ENCODE measurements at places on chromosomes 1 and 21.
A peak's percentile ranks its signal among the peaks of the same experiment; 100 is the strongest.

- DNase-seq, result no peak
These were observed 166.6 kb upstream of the SGIP1 start for GRCh38 chr1:66367369-66367768.

GRCh38 chr1:203190949-203191348, 4.4 kb upstream of the CHI3L1 start:
- DNase-seq, result no peak

- no peak for DNase-seq
These were observed 256.8 kb upstream of the NFIA start for GRCh38 chr1:60825593-60825992.

DNA sequence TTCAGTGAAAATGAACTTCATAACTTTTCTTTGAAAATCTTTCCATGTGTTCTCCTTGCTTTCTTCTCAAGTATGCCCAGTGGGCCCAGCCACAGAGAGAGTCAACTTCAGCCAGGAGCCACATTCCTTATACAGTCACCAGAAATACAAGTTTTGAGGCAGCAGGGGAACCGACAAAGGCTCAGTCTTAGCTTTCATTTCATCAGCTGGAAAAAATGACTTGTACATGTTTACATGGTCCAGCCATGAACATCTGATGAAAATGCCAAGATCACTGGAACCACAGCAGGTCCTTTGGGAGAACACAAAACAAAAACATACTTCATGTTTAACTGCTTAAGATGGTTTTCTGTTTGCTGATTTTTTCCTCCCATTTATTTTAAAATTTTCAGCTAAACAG, 72.5 kb downstream of the SYDE2 start:
- DNase-seq, result no peak

GRCh38 chr1:247295274-247295684, 36.4 kb downstream of the ZNF496 start:
- no peak for DNase-seq

DNA sequence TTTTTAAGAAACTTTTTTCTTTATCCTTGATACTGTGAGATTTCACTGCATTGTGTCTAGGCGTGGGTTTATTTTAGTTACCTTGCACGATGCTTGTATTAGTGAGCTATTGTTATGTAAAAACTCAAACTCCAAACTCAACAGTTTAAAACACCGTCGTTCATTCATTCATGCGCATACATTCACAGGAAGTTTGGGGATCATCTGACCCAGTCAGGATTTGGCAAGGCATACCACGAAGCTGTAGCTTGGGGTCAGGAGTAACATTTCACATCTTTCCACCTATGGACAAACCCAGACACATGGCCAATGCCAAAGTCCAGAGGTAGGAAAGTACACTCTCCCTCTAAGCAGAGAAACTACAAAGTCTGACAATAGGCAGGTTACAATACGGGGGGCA, 324.6 kb upstream of the CHRM3 start:
- no peak for DNase-seq

DNA sequence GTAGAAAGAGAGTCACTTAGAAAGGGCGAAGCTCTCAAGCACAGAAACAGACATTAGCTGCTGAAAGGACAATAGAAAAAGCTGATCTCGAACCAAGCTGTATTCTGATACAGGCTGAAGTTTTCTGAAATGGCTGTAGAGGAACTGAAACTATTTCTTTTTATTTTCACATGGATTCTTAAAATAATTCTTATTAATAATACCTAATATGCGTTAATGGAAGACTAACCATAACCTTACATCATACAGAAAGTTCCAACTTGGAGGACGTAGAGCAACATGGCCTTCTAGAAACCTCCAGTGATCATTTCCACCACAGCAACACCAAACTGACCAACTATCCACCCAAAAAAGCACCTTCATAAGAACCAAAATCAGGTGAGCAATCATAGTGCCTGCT, 52.8 kb upstream of the ACADM start:
- no peak for DNase-seq

GRCh38 chr1:9278585-9279153, 14.0 kb upstream of the SPSB1 start:
- DNase-seq, result no peak

DNA sequence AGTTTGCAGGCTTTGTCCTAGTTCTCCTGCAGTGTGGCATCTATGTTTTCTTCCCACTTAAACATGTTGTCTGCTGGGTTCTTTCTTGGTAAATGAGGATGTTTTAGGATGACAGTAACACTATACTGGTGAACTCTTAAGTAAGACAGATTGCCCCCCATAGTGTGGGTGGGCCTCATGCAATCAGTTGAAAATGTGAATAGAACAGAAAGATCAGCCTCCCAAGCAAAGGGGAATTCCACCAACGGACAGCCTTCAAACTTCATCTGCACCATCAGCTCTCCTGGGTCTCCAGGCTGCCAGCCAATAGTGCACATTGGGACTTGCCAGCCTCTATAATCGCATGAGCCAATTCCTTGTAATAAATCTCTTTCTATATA, 10.7 kb upstream of the TARBP1 start:
- DNase-seq, result no peak

- no peak for DNase-seq
These were observed 46.9 kb downstream of the IER5 start for GRCh38 chr1:181135437-181135731.

- DNase-seq, result no peak
These were observed 120.2 kb upstream of the KCNE2 start for GRCh38 chr21:34243562-34243961.

DNA sequence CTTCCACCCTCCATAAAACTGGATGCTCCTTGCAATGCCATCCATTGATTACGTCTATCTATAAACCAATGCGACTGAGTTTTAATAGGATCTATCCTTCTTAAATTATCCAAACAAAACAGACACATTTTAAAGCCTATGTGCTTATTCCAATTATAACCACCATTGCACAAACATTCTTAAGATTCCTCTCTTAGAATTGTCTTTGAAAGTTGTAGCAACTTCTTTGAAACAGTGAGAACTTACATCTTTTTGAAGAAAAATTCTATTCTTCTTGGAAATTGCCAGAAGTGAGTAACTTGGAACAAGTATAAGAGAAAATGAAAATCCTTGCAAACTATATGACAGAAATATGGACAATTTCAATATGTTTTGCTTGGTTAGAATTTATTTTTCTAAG, at the start of gene KRTAP26-1:
Gene KRTAP26-1, minus strand, starts transcription at position 101 of the 400 bp plus-strand sequence. CDS start 280 bp downstream, outside the sequence.
- DNase-seq, result no peak

GRCh38 chr1:59266927-59267293, 30.0 kb upstream of the FGGY start:
- DNase-seq, result no peak

- peak; percentile 86 for DNase-seq
These were observed 1.4 kb upstream of the PTPRF start for GRCh38 chr1:43529206-43529731.

GRCh38 chr1:197181982-197182381, 35.5 kb upstream of the ASPM start:
- DNase-seq, result no peak

DNA sequence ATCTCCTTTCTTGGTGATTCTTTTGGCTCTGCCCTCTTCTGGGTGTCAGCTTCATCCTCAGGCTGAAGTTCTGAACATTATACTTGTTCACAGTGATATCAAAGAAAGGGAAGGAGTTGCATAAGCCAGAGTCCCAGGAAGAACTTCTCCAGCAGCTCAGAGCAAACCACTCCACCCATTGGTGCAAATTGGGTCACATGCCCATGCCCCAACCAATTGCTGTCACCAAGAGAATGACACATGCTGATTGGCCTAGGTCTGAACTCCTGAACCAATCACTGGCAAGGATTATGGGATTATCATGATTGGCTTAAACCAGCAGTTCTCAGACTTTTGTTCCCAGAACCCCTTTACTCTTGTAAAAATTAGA, 256.5 kb upstream of the TMEM51 start:
- no peak for DNase-seq

DNA sequence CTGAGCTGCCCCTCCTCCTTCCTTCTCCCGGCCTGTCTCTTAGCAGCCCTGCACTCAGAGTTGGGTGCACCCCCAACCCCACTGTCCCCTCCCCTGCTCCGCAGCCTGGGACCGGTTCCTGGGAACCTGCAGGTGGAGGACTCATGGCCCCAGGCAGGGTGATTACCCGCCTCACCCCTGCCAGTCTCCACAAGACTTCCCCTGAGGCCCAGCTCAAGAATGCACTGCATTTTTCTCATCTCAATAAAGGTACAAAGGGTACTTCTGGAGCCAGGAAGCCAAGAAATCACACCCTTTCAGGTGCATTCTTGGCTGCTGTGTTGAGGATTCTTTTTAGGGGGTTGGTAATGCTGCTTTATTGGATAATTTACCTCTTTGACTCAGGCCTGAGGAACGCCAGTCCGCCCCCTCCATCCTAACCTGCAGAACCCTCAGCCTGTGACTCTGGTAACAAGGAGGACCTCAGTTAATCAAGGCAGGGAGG, 126.3 kb upstream of the TMPRSS2 start:
- peak; percentile 63 for DNase-seq

DNA sequence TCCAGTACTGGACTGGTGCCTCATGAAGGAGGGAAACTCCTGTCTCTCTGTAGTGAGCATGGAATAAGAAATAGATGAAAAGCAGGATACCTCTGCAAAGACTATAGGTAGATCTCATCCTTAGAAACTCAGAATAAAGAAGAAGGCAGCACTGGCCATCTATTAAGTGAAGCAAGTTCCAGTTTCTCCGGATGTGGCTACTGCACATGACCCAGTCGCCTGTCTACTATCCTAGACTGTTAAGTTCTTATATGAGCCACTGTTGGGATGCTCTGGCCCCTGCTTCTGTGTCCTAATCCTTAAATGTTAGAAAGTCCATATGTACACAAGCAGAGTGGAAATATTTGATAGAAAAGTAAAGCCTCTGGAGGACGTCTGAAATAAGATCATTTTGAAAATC, 2.2 kb downstream of the FASLG start:
- no peak for DNase-seq

DNA sequence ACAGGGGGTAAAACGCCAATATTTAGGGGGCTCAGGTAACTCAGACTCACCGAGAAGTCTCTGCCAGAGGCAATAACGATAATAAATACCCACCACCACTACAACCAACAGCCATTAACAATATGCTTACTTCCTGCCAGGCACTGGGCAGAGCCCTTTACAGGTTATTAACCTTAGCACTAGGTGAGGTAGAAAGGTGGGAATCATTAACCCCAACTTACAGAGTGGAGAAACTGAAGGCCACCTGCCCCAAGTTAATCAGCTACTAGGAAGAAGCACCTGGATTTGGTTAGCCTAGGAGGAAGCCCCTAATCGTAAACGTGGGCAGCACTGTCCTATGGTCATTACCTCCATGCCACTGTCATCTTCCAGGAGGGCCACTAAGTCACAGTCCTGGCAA, 110.0 kb downstream of the UBR4 start:
- DNase-seq, result no peak

Data from prostate gland (tissue), 2 donors.